ENCODE measurements at places on chromosomes 11 and 22.
A peak's percentile ranks its signal among the peaks of the same experiment; 100 is the strongest.

DNA sequence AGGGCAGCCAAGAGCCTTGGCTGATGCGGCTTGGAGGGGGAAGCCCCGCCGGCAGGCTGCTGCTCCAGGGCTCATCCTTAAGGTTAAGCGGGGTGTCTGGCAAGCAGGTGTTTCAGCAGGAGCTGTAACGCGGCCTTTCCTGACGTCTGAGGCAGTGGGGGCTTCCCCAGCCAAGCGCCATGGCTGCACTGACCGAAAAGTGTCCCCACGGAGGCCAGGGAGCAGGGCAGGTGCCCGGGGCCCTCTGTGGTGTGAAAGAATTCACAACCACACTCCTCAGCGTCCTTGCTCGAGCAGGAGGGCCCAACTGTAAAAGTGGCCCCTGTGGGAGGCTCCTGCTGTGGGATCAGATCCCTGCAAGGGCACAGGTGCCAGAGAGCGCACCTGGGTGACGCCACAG, 79.2 kb downstream of the DHCR7 start:
- DNase-seq, result no peak

DNA sequence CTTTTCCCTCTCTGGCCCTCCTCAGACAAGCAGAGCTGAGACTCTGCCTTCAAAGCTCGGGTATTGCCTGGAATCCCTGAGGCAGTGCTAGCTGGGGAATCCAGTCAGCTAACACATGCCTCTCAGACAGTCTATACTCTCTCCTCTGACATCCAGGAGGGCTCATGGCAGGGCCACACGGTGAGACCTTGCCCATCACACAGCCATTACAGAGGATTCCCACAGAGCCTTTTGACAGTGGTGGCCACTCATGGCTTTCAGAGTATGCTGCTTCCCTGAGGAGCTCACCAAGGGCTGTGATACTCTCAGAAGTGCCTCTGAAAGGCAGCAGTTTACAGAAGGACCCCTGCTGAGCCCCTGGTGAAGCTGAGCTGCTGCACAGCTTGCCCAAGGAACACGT, 165.3 kb downstream of the RRAS2 start:
- DNase-seq, result no peak

DNA sequence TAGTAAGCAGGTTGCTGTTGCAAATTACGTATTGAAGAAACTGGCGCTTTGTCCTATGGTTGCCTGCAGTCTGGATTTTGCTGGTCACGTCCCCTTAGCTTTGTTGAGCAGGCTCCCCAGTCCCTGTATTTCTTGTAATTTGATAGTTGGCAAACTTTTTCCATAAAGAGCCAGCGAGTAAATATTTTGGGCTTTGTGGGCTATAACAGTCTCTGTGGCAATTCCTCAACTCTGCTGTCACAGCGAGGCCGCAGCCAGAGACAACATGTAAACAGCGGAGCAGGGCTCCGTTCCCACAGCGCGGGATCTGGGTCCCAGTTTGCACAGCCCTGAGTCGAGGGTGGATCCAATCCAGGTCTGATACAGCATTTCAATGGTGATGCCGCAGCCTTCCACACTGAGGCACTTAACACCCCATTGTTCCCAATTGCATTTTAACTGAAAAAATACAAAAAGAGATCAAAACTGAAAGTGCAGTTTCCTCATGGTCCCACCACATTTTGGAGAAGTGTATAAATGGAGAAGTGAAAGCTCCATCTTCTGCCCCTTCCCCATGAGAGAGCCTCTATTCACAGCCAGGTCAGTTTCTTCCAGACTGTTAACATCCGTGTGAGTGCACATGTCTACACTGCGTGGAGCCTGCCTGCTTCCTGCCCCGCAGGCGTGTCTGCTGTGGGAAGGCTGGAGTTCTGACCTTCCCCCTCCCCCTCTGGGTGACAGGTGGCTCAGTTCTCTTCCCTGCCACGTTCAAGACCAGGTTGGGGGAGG, 89.1 kb downstream of the RPS6KA4 start:
- DNase-seq, result no peak

GRCh38 chr11:116873381-116873780, 36.0 kb upstream of the APOA1 start:
- DNase-seq, result no peak

DNA sequence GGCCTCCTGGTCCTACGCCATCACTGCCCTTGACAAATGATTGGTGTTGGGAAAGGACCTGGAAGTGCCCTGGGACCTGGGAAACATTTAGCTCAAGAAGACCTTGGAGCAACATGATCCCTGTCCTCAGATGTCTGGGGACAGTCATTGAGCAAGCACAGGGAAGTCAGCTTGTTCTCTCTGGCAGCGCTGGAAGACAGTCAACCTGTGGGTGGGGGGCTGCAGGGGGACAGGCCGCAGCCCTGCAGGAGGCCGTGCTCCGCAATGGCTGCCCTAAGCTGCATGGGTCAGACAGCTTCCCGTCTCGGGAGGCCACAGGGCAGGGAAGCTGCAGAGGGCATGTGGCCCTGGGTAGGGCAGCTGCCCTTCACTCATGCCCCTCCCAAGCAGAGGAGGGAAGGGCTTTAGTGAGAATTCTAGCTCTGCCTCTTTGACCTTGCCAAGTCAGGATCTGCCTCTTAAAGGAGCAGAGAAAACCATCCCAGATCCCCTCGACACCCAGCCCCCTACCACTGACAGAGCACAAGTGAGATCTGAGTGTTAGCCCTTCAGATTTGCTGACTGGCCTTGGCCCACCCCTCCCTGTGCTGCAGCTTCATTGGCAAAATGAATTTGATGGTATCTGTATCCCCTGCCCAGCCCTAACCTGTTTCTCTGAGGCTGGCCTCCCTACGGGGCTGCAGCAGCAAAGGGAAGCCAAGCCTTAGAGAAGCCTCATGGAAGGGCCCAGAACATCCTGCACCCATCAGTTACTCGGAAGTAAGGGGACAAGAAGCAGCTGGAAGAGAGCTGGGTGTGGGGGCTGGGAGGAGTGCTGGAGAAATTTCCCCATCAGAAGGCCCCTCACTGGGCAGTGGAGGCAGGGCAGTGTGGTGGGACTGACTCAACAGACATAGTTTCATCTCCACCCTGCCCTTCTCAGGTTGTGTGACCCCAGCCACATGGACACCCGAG, 6.2 kb upstream of the SREBF2 start:
- DNase-seq, result no peak

GRCh38 chr22:28103596-28103995, 184.5 kb upstream of the PITPNB start:
- no peak for DNase-seq

- no peak for DNase-seq
These were observed 44.2 kb downstream of the LMO1 start for GRCh38 chr11:8219257-8220021.

GRCh38 chr11:64850979-64851567, 6.6 kb upstream of the CDC42BPG start:
- DNase-seq, result peak; percentile 45

- DNase-seq, result no peak
These were observed 56.7 kb upstream of the CLPB start for GRCh38 chr11:72491001-72491400.

DNA sequence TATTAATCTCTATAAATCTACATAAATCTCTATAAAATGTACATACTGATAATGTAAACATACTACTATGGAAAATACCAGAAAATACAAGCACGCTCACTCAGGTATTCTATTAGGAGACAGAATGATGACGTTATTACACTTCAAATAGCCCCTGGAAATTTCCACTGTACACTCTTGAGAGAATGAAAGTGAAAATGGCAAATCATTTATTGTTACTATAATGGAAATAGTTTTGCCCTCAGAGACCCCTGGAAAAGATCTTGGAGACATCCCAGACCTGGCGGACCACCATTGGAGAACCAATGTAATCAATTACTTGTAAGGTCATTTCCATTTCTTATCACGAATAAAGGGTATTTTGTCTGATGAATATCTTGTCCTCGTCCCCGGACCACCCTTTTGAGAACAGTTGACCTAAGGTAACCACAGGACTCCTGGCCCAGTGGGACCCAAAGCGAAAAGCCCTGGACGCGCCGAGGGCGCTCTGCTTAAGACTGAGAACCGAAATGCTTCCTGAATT, 509 bp upstream of the PRRG4 start:
- DNase-seq, result no peak

GRCh38 chr11:76524919-76525318, 80.1 kb downstream of the EMSY start:
- DNase-seq, result no peak

DNA sequence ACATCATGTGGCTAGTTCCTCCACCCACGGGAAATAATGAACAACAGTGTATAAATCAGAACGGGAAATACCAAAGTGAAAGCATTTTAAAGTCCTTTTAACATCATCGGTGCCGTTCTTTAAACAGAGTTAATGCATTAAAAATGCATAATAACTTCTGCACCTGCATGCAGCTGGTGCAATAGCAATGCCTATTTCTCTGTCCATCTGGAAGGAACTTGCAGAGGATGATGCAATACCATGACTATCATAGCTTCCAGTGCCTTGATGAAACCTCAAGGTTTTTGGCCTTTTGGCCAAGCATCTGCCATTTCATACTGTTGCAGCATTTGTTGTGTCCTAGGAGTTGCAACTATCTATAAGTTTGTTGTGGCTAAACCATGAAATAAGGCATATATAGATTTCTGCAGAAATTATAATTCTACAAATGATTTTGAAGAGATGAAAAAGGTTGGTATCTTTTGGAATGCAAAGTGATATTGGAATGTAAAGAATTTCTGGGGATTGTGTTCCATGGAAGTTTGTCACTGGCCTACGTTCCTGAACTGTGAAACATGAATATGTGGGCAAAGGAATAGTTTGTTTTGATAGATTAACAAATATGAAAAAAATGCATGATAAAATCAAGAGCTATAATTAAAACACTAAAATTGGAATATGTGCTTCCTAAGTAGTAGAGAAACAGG, 9.8 kb upstream of the EIF3F start:
- no peak for DNase-seq

DNA sequence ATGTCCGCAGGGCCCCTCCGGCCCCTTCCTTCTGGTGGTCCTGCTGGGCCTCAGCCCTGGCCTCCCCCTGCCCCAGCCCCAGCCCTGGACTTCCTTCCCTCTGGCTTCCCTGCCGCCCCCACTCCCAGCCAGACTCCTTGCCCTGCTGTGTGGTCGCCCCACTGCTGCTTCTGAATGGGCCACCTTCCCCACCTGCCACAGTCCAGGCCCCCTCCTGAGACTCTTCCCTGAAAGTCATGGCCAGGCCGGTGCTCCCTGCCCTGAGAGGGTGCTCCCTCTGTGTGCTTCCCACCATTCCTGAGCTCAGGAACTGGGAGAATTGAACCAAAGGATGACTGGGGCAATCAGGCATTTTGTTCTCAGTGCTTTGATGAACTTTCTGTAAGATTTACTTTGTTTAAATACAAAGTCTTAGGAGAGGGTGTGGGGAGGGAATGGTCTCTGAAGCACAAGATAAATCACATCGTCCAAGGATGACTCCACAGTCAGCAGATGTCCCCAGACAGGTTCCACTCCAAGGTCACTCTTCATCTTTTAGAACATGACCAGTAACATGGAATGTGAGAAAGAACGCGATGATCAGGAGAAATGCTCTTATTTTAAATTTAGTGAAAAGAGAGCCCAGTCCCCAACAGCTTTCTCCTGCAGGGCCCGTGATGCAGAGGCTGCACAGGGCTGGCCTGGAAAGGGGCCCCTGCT, 774 bp downstream of the APOBEC3D start:
- no peak for DNase-seq

DNA sequence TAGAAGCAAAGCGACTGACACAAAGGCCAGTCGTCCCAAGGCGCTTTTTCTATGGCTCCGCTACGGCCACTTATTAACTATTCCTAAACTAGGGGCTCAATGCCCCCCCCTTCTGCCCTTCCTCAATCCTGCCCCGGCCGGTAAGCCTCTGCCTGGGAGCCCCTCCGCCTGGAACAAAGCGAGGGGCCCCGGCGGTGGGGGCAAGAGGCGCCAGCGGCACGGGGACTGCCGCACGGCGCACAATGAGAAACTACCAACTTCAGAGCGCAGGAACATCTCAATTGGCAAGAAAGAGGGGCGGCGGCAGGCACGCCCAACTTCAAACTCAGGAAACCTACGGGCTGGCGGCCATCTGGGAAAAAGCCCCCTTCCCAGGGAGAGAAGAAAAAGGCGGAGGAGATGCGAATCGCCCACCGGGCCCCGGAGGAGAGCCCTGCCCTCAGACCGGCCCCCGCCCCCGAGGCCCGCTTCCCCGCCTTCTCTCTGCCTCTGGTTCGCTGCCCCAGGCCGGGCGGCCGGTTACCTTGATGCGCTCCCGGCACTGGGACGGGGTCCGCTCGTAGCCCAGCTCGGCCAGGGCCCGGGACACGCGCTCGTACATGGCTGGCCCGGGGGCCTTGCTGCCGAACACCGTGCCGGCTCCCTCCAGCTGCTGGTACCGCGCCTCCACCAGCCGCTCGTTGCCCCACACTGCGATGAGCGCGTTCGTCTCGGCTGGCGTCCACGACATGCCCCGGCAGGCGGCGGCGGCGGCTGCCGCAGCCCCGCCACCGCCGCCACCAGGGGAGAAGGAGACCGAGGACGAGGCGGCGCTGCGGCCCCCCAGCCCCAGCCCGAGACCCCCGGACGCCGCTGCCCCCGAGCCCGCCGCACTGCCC, 619 bp downstream of the MSANTD2 start:
- DNase-seq, result peak; percentile 10

DNA sequence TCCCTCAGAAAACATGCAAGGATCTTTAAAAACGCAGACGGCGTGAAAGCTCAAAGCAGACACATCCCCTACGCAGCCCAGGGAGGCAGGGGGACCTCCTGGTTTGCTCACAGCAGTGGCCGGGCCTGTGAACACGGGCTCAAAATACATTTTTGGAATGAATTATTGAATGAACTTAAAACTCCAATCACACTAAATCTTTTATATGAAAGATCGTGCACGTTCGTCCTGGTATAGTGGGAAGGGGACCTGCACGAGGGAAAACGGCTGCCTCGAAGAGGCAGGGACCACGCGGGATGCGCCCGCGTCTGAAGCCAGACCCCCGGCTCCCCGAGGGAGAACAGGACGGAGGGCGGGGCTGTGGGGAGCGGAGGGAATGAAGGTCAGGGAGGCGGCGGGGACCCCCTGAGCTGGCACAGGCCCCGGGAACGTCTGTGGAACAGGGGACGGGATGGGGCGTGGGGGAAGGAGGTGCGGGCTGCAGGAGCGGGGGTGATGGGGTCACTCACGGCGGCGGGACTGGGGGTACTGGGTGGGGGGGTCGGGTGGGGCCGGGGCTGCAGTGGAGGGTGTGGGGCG, 1.3 kb upstream of the PANX2 start:
- DNase-seq, result no peak

DNA sequence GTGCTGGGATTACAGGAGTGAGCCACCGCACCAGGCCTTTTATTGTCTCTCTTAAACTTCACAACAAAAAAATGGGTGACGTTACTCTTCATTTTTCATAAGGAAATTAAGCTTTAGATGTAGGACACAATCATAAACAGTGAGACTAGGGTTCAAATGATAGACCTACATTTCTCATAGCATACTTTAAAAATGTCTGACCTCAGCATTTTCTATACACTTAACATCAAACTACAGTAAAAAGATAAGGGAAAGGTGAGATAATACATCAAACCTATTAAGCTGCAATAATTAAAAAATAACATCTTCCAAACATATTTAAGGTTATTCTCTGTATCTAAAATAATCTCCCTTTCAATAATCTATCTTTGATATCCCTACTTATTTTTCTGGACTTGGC, 914.2 kb downstream of the FAM181B start:
- DNase-seq, result no peak

All from activated CD4-positive, alpha-beta T cell treated with anti-CD3 and anti-CD28 coated beads for 24 hours (primary cell).